Activated CD4-positive, alpha-beta T cell treated with anti-CD3 and anti-CD28 coated beads, Interleukin-2, amount 50 U/mL, for 48 hours (primary cell): ENCODE measurements at places on chromosomes 12 and 14.

- peak; percentile 47 for DNase-seq
These were observed 699 bp downstream of the KTN1 start for GRCh38 chr14:55580470-55581341.

DNA sequence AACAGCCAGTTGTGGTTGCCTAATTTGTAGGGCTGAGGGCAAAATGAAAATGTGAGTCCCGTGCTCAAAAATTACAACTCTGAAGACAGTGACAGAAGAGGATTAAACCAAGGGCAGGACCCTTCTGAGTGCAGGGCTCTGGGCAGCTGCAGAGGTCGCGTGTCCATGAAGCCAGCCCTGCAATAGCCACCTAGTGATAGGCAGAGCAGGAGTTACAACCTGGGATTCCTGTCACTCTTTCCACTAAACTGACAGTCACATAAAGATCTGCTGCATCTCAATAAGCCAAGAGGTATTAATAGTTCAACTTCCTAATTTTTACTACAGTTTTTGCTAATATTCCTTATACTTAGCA is 94.1 kb downstream of the SLC2A13 start:
- DNase-seq, result no peak

GRCh38 chr14:68216957-68217356 is 397.4 kb downstream of the RAD51B start:
- no peak for DNase-seq

DNA sequence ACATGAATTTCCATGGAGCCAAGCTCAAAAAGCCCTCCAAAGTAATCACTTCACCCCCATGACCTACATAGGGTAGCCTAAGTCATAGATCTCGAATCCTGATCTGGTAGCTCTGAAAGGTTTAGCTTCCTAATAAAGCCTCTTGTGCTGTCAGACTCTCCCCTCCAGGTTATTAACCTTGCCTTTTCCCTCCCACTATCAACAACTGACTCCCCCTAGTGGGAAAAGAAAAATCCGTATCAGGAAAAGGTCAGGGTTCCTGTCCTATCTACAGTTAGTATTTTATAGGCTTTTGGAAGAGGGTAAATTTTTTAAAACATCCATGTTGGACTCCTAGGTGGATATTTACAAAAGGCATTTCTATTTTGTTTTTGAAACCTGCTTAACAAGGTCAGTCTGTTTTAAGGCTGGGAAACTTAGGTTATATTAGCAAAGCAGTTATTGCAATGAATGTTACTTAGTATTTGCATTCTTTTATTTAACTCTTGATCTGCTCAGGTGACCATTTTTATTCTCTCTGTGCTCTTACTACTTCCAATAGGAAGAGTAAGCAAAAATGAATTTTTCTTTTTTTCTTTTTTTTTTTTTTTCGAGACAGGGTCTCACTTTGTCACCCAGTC is 8.0 kb downstream of the YY1 start:
- DNase-seq, result no peak

DNA sequence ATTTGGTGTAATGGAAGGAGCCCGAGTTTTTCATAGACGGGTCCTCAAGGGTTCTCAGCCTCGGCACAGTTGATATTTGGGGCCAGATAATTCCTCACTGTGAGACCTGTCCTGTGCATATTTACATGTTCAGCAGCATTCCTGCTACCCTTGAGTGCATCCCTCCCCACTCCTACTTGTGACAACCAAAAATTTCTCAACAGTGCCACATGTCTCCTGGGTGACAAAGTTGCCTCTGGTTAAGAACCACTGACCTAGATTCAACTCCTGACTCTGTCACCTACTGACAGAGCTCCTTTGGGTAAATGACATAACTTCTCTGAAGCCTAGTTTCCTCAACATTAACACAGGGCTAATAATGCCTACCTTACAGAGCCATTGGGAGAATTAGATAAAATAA is 60.4 kb downstream of the TTC9 start:
- no peak for DNase-seq

GRCh38 chr14:30252783-30253674 is 305.9 kb upstream of the G2E3 start:
- no peak for DNase-seq
